ENCODE measurements at places on chromosomes 1 and 21.

DNA sequence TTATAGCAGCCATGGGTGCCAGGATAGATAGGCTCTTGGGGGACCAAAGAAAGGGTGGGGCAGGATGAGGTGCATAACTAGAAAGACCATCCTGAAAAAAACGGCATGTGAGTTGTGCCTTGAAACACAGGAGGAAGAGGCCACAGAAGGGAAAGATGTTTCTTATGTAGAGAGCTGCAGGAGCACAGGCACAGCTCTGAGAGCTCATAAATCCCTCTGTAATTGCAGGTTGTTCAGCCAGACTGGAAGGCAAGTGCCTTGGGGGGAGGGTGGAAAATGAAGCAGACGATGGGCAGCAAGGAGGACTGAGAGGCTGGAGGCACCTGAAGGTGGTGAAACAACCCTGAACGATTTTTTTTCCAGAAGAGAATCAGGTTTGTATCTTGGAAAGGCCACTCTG, 170.7 kb downstream of the NR5A2 start:
- DNase-seq = no peak

GRCh38 chr1:220927442-220927841, 48.2 kb downstream of the HLX start:
- no peak for DNase-seq

DNA sequence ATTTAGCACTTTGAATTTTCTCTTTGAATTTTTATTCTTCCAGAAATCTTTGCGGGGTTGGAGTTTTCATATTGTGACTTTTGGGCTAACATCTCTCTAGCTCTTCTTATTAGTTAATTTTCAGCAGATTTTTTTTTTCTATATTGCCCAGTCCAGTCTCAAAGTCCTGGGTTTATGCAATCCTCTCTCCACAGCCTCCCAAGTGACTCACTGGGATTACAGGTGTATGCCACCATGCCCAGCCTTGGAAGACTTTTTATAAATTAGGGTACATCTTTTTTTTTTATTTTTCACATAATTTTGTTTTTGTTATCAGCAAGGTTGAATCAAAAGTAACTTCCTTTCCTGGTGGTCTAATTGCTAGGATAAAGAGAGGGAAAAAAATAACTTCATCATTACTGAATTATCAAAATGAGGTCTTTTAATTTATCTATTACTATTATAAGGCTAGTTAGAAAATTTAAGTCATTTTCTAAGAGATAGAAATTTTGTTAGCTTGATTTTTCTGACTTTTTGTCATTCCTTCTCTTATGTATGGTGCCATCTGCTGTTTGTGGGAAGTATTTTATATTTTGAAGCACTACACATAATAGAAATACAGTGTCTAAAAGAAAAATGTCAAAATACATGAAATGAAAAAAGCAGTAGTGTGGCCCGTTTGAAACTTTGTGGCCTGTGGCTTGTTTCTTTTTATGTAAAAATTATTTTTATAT, 273.4 kb upstream of the CACYBP start:
- DNase-seq = no peak

GRCh38 chr1:199593475-199593874, 434.0 kb upstream of the NR5A2 start:
- DNase-seq = no peak

DNA sequence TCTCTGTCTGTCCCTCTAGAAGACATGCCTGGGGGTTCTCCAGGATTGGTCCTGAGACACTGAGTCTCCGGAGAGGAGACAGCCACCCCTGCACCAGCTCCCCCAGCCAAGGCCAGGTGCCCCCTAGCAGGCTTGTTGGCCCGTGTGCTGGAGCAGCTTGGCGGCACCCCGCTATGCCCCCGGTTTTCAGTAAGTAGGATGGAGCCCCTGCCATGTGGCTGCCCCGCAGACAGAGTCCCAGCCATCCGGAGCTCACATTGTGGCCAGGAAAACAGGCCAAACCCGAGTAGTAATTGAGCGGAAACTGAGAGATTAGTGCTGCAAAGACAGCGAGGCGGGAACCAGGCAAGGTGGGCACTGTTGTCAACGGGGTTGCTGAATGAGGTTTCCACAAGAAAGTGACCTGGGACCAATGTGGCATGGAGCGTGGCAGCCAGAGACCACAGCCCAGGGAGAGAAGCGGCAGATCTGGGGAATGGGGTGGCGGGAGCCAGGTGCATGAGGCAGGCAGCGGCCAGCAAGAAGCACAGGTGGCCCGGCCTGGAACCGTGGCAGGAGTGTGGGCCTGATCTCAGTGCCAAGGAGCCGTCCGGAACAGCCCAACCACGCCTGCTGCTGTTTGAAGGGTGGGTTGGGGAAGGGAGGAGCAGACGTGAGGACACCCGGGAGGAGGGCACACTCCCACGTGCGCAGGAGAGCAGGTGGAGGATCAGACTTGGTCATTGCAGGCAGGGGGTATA, 137.4 kb upstream of the VAMP3 start:
- DNase-seq = no peak

DNA sequence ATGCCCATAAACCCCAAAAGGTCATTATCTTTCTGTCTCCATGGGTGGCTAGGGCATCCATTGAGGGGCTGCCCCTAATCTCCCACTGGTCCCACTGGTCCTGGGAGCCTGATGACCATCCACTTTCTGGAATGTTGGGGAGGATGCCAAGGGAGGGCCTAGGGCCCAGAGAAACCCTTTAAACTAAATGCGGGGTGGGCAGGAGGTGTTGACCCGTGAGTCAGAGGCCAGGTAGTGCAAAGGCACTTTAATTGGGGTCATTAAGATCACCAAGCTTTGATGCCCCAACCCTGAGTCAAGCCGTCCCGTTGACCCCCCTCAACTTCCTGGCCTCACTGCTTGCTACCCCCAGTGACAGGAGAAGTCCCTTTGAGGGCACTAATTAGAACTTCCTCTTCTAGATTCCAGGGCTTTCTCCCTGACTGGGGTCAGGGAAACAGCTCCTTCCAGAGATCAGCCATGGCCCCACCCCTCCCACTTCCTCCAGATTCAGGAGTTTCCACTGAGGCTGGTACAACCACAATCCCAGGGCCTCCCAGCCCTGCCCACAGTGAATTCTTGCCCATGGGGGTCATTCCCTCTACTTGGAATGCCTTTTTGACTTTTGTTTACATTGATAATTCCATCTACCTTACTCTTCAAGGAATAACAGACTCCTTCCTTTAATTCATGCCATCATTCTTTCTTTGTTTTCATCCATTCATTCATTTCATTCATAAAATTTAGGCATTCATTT, 15.5 kb upstream of the SERINC2 start:
- DNase-seq = no peak

DNA sequence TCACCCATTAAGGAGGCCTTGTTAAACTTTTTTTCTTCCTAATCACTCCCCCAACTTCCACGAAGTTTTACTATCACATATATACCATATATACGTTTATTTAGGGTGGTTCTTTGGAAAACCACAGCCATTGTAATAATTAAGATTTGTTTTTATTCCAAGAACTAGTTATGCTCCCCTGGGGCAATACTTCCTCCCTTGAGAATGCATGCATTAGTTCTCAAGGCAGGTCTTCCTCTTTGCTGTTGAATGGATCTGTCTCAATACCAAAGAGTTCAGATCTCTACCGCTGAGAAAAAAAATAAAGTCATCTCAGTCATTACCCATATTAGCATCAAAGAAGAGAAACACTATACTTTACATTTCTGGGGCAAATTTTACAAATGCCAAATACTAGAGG, 567.7 kb upstream of the RGS18 start:
- DNase-seq = no peak

- DNase-seq = no peak
These were observed 14.6 kb downstream of the TNNT2 start for GRCh38 chr1:201362906-201363305.

GRCh38 chr21:15018382-15018781, 46.4 kb downstream of the NRIP1 start:
- no peak for DNase-seq

- no peak for DNase-seq
These were observed at the start of gene SLAMF1 for GRCh38 chr1:160646711-160647328. Gene SLAMF1 (minus strand): TSS chr1:160647044. CDS start chr1:160646945, 99 bp downstream.

DNA sequence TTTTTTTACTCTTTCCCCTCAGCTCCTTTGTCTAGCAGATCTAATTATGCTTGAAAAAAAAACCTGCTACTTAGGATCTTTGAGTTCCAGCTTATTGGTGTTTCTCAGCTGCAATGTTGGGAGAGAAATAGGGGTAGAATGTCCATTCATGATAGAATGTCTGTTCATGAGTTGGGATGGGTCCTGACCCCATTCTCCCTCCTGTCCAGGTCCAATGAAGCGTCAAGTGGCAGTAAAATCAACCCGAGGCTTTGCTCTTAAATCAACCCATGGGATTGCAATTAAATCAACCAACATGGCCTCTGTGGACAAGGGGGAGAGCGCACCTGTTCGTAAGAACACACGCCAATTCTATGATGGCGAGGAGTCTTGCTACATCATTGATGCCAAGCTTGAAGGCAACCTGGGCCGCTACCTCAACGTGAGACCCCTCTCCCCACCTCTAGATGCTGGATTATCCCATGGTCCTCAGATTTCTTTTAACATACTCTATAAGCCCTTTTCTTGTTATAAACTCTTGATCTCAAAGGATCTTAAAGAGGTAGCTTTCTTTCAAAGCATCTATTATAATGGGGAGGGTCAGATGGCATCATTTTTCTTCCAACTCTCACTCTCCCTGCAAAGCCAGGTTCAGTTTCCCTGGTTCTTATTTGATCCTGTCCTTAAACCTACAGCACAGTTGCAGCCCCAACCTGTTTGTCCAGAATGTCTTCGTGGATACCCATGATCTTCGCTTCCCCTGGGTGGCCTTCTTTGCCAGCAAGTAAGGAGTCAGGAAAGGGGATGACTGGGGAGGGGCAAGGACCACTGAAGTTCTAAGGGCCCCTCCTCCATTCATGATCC, 11.1 kb downstream of the CERS2 start:
- DNase-seq = no peak

- DNase-seq = no peak
These were observed 1.7 kb downstream of the WNT9A start for GRCh38 chr1:227945891-227946623.

All from C1 segment of cervical spinal cord (tissue), 14 donors.